ENCODE measurements at places on chromosomes 1 and 21.

DNA sequence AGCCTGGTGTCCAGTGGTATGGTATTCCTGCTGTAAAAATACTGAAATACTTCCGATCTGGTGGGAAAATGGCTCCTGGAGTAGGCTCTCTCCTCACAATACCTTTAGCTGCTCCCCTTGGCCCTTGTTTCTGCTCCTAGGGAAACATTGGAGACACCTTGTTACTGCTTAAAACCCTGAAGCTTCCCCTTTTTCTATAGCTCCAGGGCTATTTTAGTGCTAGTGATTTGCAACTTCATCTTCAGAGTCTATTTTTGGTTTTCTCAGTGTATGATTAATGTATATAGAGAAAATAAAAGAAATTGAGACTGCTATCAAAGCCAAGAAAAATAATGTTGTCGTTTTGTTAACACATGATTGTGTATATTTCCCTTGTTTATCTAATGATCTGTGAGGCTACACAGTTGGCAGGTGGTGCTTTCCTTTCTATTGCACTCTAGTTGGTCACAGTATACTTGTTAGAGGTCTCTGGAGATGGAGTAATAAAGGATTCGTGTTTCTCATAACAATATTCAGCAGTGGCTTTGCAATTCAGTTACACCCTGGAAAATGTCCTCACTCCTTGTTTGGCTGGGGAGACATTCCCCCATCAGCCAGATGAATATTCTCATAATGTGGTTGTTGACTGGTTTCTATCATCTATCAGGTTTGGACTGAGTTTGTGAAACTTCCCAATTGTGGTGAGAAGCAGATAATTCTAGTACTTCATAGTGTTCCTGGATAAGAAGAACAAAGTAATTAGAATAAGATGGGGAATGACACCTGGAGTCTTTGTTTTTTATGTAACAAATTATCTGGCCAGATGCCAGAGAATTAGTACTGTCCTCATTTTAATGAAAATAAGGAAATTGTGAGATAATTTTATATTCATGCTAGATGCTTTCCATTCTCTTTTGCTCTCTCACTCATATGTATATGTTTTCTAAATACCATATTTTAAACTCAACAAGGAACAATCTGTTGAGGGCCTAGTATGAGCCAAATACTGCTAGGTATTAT lies 44.8 kb upstream of the CACYBP start:
- DNase-seq: no peak

- no peak for DNase-seq
These were observed 42.2 kb downstream of the CLDN14 start for GRCh38 chr21:36437745-36438128.

- DNase-seq: no peak
These were observed 80.1 kb downstream of the SH3BGR start for GRCh38 chr21:39531840-39532239.

DNA sequence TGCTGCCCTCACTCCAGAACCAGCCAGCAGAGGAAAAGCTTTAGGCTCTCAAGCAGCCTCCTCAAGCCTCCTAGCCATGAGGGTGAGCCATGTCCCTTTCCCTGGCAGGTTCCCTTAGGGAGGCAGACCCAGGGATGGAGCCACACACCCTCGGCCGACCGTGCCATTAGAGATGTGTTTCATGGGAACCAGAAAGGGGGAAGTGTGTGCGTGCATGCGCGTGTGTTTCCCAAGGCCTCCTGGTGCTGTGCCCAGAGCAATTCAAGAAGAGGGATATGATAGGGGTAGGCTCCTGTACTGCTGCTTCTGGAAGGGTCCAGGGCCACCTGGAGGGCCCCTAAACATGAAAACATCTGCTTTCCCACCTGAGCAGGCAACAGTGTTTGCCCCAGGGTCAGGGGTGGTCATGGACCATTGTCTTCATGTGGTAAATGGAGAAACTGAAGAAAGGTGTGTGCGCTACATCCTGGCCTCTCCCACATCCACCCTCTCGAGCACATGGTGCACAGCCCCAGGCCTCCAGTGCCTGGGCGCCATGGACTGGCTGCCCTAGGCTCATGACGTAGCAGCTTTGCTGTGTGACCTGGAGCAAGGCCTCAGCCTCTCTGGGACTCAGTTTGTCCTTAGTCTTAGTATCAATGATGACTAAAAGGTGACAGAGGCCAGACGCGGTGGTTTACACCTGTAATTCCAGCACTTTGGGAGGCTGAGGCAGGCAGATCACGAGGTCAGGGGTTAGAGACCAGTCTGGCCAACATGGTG lies 48.1 kb downstream of the SYF2 start:
- DNase-seq: no peak

- no peak for DNase-seq
These were observed 29.1 kb upstream of the SAMD13 start for GRCh38 chr1:84272401-84272800.

DNA sequence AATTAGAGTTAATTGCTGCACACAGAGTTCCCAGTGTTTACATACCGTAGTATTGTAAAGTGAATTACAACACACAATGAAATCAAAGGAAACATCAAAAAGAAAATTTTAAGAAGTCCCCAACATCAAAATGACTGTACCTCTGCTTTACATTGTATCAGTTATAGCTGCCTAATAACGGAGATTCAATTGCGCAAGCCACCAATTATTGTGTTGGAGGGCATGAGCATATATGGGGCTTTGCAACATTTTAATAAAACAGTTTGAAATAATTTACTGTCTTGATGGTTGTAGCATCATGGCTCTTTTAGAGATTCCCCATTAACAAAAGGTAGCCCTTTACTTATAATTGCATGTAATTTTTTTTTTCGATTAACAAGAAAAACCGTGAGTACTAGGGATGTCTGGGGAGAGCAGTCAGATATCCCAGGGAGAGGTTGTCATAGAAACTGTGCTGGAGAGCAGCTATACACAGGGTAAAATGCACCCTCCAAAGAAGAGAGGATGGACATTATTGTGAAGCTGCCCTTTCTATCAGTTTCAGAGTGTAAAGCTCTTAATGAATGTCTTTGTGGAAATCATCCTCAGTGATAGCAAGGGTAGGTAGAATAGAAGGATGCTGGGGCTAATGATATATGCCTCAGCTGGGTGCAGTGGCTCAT lies 55.9 kb upstream of the BTG3 start:
- no peak for DNase-seq

DNA sequence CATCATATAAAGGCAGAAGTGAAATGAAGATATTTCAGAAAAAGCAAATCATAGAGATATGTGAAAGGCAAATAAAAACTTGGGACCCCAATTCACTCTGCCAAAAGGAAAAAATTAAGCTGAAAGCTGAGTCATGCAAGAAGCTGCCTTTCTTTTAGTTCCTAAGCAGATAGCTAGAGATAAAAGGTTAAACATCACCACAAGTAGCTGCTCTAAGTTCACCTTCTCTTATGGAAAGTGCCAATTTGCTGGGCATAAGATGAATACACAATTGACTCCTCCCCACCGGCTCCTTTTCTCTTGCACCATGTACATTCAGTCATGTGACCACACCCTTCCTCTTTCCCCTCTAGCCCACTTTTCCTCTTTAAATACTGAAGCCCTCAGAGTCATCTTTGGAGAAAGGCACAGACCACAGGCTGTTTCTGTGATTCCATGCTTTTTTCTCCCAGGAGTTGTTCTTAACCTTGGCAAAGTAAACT lies 5.4 kb upstream of the SUMO3 start:
- no peak for DNase-seq

DNA sequence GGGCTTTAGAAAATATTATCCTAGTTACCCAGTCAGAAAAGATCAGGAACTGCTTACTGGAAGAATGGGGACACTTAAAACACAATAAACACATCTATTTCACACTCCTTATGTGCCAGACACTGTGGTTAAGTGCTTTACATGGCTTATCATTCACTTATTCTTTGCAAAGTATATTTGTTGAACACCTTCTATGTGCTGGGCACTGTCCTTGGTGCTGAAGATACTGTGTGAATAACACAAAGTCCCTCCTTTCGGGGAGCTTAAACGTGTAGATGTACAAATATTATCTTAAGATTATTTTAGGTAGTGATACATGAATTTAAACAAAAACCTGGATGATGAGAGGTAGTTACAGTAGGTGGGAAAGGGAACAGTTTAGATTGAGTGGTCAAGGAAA lies 169.3 kb downstream of the ST6GALNAC5 start:
- no peak for DNase-seq

GRCh38 chr1:41905093-41905675 lies 13.5 kb downstream of the HIVEP3 start:
- no peak for DNase-seq

DNA sequence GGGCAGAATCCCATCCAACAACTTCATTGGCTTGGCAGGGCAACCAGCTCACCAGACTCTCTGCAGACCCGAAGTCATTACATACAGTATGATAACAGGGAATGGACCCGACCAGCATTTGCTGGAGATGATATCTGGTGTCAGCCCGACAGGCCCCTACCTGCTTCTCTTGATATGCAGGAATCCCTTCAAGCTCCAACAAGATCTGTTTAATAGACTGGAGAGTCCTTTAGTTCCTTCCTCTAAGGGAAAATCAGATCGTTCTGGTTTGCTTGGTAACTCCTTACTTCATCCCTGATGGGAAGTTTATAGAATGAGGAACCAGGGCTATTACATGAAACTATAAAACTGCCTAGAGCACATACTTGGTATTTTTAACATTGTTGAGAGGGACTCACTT lies 61.2 kb downstream of the EDARADD start:
- DNase-seq: no peak

GRCh38 chr1:243623841-243624240 lies 226.2 kb downstream of the AKT3 start:
- DNase-seq: no peak

DNA sequence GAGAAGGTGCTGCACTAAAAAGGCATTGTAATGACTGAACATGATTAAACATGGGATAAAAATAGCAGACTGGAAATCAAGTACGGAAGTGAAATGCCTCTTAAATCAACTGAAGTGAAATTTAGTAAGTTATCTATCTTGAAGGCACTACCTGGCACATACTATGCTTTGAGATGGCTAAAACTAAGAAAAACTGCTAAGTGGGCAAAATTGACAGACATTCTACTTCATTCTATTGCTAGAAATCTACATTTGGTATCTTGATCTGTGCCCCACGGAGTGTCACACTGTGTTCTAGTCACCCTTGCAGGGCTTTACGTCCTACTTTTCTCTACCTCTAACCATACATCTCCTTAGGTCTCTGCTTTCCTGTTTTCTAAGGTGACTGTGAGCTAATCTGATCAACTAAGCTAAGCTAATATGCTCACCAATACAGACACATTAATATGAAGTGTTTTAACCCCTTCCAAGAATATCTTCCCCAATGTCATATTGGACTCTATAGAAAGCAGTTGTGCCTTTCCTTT lies 4.1 kb downstream of the PDC start:
- DNase-seq: no peak

GRCh38 chr1:111863401-111863800 lies 107.7 kb downstream of the DDX20 start:
- DNase-seq: no peak

GRCh38 chr1:22141554-22142314 lies 1.2 kb downstream of the WNT4 start:
- DNase-seq: no peak

DNA sequence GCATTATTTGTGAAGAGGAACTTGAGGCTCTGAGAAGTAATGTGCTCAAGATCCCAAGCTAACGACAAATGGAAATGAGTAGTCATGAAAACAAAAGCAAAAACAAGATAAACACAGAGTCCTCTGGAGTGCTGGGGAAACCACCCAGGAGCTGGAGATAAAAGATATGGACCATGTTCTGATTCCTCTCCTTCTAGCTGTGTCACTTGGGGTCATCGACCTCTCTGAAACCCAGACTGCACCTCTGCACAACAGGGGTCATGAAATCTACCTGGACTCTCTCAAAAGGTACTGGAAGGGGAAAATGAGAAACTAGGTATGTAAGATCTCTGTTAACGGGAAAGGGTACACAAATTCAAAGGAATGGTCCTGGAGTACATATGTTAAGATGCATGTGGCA lies 6.5 kb downstream of the PGLYRP4 start:
- DNase-seq: no peak
